Activated CD4-positive, alpha-beta T cell treated with anti-CD3 and anti-CD28 coated beads, Interleukin-2, amount 50 U/mL, for 24 hours (primary cell): ENCODE measurements at places on chromosomes 16 and 17.

GRCh38 chr17:13352747-13353415 lies 248.8 kb downstream of the HS3ST3A1 start:
- no peak for DNase-seq

- no peak for DNase-seq
Measured at GRCh38 chr17:3482852-3483251, 7.1 kb downstream of the ASPA start.

DNA sequence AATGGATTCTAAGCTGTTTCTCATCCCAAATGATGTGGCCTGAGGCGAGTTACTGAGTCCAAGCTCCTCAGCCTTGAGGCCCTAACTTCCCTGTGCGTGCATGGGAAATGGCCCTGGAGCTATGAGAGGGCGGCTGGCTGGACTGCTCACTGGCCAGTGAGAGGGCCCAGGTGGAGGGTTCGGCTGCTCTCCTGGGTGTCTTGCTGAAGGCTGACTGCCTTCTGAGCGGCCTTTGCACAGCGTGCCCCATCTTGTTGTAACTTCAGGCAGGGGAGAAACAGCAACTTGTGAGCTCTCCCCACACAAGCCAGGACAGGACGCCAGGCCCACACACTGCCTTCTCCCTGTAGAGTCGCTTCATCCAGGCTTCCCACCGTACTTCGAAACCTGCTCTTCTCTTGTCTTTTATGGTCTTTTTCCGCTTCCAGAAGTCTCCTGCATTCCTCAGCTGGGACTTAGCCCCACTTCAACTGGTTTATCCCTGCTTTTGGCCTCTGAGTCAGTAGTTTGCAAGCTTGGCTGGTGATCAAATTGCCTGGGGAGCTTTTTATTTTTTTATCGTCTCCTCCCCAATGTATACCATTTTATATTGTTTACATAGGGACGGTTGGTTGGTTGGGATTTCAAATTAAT lies 13.3 kb downstream of the CDH3 start:
- DNase-seq: no peak

DNA sequence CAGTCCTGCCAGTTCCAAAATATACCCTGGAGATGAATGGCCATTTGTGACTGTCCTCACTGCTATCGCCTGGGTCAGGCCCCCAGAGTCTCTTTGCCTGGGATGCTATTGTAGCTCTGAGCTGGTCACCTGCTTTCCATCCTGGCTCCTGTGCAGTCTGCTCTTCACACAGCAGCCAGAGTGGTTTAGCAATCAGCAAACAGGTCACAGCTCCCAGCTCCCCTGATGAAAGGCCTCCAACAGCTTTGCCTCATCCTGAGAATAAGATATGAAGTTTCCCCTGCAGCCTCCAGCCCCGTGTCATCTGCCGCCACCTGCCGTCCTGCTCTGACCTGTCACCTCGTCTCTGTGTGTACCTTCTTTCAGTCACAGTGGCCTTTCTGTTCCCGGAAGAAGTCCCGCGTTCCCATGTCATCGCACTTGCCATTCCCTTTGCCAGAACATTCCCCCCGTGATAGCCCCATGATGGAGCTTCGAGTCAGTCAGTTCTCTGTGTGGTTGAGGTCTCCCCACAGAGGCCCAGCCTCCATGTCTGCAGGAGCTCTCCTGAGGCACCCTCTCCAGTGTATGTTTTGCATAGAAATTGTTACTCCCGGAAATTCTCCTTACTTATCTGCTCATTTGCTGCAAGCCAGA lies 281.5 kb downstream of the SNX29 start:
- DNase-seq: no peak

DNA sequence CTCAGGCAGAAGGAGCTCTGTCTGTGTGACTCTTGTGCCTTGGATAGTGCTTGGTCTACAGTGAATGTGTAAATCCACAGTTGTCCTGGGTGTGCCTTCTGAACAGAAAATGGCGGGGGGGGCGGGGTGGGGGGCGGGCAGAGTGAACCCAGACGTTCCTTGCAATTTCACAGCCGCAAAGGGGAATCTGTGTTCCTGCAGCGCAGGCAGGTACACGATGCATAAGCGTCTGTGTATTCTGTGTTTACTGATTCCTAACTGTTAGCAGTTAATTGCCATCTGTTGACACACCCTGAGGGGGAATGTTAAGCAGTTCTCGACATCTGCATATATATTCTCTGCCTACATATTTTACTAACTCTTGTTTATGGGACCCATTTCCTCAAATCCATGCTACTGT lies 123.5 kb upstream of the ZFHX3 start:
- DNase-seq: no peak

- no peak for DNase-seq
Measured at GRCh38 chr17:11391134-11391533, 150.1 kb downstream of the SHISA6 start.

DNA sequence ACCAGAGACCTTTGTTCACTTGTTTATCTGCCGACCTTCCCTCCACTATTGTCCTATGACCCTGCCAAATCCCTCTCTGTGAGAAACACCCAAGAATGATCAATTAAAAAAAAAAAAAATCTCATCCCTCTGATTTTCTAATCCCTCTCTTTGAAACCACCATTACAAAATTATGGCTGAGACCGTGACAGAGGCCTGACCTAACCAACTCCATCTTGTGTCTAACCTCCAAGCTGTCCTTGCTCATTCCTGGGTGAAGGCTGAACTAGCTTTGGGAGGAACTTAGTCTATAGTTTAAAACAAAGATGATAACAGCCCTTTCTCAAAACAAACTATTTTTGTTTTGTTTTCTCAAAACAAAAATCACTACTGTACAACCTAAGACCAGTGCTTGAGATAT lies 474.5 kb downstream of the TMEM114 start:
- DNase-seq: no peak

DNA sequence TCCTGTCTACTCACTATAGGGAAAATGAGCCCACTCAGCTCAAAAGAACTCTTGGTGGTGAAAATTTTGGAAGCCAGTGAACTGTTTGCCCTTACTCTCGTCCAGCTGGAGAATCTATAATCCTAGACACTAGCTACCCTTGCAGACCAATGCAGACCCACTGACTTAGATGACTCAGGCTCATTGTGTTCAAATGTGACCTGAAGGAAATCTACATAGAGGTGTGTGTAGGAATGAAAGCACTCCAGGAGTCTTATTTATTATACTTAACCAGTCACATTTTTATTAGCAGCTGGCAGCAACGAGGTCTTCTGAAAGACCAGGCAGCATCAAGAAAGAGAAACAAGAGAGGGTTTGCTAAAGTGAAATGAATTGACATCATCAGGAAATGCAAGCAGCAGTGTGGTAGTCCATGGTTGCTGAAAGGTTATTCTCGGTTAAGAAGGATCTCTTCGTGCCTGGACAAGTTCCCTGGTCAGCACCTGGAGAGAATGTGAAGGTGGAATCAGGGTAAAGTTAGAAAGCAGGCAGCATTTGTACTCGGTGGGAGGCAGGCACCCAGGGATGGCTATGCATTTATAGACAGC lies 1.4 kb downstream of the KRTAP29-1 start:
- DNase-seq: no peak

GRCh38 chr16:89290887-89291286 lies 73.4 kb downstream of the ZNF778 start:
- DNase-seq: no peak

DNA sequence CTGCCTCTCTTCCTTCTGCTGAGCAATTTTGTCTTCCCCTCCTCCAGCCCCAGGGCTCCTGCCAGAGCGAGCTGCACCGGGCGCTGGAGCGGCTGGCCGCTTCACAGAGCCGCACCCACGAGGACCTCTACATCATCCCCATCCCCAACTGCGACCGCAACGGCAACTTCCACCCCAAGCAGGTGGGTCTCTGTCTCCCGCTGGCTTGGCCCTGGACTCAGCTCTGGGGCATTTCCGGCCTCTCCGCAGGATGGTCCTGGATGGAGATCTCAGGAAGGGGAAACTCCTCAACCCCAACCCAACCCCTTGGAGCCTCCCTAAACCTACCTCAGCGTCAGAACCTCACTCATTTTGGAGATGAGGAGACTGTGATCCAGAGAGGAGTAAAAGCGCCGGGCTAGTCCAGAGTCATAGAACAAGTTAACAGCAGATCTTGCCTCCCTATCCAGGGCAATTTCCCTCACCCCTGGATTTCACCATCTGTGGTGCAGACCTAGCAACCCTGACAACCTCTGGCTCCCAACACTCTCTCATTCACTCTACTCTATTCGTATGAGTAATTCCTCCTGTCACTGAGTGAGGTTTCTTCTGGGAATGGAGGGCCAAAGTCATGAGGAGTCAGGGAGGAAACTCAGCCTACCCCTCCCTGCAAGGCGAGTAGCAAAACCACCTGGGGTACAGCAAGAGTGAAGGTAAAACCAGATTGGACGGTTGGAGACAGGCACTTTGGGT lies 10.8 kb downstream of the IGFBP4 start:
- DNase-seq: no peak
